Natural killer cell (primary cell): ENCODE measurements at places on chromosomes 7 and 10. TPM values are rescaled to one million over a fixed set of nuclear protein-coding genes. Genes with fewer than 3 reads are reported as not detected.

The DOCK4 gene
- total RNA-seq: 0.61 TPM

The RPEL1 gene
- not detected for total RNA-seq

The ST8SIA6 gene
- 19.7 TPM for total RNA-seq

The SFRP5 gene
- total RNA-seq: not detected

The TMEM270 gene
- total RNA-seq: not detected

The ANKRD61 gene
- total RNA-seq: not detected

The STAG3 gene
- total RNA-seq: 5.6 TPM

The PHKG1 gene
- 4.9 TPM for total RNA-seq

The LIPM gene
- total RNA-seq: not detected

The CCDC146 gene
- total RNA-seq: 25.6 TPM

The GFRA1 gene
- total RNA-seq: not detected

The MALRD1 gene
- total RNA-seq: not detected

The LAMB1 gene
- not detected for total RNA-seq

The RSPH10B2 gene
- total RNA-seq: 0.12 TPM

The TRIM73 gene
- total RNA-seq: 10.7 TPM

The WIPF3 gene
- total RNA-seq: not detected

The PLXNA4 gene
- total RNA-seq: 15.3 TPM

The CCDC3 gene
- total RNA-seq: 0.23 TPM
